ENCODE measurements at places on chromosomes 11 and 22.

DNA sequence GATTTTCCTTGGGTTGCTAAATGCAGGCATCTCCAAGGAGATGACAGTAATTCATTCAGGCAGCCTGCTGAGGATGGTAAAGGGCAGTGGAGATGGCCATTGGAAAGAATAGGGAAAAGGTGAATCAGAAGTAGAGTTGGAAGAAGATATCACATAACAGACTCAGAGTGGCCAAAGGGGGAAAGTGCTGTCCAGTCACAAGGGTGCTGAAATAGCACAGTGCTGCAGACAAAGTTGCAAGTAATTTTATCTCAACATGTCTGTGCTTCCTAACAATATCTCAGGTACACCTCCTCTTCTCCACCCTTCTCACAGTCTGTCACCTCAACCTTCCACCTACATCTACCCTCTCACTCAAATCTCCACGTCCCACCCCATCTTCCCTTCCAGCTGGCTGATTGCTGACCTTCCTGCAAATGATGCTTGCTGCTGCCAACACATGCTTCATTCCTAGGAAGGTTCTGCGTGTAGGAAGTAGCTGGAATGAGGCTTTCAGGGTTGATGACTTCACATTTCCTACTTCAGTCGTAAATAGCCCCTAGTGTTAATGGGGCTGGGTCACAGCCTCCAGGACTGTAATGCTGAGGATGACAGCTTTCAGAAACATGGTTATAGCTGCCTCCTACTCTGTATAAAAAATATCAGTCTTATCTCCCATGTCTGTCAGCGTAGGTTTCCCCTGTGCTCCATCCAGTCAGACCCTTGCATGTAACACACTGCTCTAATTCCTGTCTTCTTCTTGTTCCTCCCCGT, 123.9 kb downstream of the CTNND1 start:
- no peak for DNase-seq
- no peak overlapping the region for H3K4me3 ChIP-seq
- no peak overlapping the region for H3K27ac ChIP-seq
- H3K36me3 ChIP-seq = no peaks in the 10 kb centered on the region
- H3K27me3 ChIP-seq = no peaks in the 10 kb centered on the region

DNA sequence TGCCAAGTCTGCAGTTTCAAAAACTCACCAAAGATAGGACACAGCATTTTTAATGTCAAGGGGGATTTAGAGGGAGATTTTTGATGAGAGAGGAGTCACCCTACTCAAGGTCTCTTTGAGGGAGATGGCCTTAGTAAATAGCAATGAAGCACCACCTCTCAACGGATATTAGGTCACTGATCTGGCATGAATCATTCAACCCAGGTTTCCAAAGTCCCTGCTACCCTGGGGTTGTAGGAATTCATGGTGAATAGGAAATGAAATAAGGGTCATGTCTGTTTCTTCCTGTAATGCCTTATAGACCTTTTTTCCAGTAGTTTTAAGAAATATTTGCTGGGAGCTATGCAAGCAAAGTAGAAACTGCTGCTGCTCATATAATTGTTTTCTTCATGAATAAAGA, 2154.9 kb downstream of the LRRC4C start:
- H3K27me3 ChIP-seq = no peaks in the 10 kb centered on the region
- DNase-seq = no peak
- H3K36me3 ChIP-seq = no peaks in the 10 kb centered on the region
- no peak overlapping the region for H3K4me3 ChIP-seq
- H3K4me1 ChIP-seq = no peaks in the 10 kb centered on the region
- no peak overlapping the region for H3K27ac ChIP-seq

DNA sequence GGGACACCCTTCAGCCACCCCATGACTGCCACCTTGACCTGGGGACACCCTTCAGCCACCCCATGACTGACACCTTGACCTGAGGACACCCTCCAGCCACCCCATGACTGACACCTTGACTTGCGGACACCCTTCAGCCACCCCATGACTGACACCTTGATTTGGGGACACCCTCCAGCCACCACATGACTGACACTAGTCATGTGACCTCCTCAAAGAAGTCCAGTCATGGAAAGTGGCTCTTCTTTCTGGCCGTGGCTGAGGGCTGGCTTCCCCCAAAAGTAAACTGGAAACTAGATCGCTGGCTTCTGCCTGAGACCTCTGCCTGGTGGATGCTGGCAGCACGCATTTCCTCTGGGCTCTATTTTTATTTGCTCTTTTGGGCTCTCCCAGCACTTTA, 28.4 kb downstream of the ARFGAP2 start:
- no peak for DNase-seq
- peaks cover 14% of the 10 kb centered on the region for H3K4me1 ChIP-seq
- H3K36me3 ChIP-seq = no peaks in the 10 kb centered on the region
- no peak overlapping the region for H3K4me3 ChIP-seq
- H3K27ac ChIP-seq = no peak overlapping the region
- H3K27me3 ChIP-seq = no peaks in the 10 kb centered on the region

DNA sequence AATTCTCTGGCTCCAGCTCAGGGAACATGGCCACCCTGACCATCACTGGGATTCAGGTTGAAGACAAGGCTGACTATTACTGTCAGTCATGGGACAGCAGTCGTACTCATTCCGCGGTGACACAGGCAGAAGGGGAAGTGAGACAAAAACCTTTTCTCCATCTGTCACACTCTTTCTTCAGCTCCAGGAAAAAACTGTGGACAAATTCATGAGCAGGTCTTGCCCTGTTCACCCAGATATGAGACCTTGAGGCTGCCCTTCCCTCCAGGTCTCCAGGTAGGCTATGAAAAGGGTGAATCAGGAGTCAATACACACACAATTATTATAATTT, 39.4 kb upstream of the GGTLC2 start:
- no peaks in the 10 kb centered on the region for H3K36me3 ChIP-seq
- no peaks in the 10 kb centered on the region for H3K27me3 ChIP-seq
- no peak overlapping the region for H3K27ac ChIP-seq
- no peak overlapping the region for H3K4me3 ChIP-seq
- DNase-seq = no peak
- no peaks in the 10 kb centered on the region for H3K4me1 ChIP-seq

DNA sequence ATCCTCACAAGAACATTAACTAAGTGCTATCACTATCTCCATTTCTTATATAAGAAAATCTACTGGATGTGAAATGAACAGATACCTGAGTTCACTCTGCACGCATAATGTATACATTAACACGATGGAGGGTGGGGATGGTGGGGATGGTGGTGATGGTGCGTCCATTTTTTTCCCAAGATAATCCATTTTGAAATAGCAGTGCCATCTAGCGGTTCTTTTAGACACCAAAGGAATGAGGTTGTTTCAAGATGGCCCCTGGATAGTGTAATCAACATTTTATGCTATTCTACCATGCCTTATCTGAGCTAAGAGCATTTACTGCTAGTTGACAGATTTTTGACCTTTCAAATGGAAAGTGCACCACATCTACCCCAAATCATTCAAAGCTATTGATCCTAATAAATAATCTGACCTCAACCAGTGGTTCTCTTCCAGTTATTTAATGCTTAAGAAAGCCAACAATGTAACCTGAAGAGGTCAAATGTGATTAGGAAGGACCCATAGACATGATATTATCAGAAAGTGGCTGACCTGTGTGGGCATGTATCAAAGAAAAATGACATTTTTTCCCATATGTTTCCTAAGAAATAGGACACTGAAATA, 714.7 kb upstream of the TENM4 start:
- H3K27me3 ChIP-seq = no peaks in the 10 kb centered on the region
- no peak overlapping the region for H3K27ac ChIP-seq
- no peaks in the 10 kb centered on the region for H3K36me3 ChIP-seq

DNA sequence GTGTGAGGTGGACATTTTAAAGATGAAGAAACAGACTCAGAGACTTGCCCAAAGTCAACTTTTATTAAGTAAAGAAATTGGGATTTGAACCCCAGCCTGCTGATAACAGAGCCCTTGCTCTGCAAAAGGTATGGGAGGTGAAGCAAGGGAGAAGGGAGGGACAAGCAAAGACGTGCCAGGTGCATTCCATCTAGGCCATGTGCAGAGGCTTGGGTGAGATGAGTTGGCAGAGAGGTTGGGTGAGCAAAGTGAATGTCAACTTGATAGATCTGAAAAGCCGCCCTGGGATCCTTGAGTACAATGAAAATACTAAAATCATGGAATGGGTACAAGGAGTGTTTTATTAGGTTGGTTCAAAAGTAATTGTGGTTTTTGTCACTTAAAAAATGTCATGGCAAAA, 341.3 kb downstream of the CADM1 start:
- no peak for DNase-seq
- no peaks in the 10 kb centered on the region for H3K4me1 ChIP-seq
- H3K4me3 ChIP-seq = no peak overlapping the region
- H3K27me3 ChIP-seq = peaks cover 5% of the 10 kb centered on the region
- H3K36me3 ChIP-seq = no peaks in the 10 kb centered on the region
- no peak overlapping the region for H3K27ac ChIP-seq

DNA sequence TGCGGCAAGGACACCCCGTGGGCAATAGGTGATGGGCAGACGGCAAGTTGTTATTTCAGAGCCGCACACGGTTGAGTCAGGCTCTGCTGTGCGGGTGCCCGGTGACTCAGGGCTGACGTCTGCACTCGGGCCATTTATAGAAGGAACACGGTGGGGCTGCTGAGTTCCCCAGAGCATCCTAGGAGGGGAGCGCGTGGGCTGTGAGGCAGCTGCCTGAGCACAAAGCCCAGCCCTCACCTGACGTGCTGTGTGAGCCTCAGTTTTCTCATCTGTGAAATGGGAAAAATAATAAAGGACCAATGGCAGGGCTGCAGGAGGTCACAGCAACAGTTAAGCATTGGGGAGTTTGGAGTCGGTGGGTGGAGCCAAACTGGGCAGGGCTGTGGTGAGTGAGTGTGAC, 11.3 kb upstream of the RHOD start:
- no peaks in the 10 kb centered on the region for H3K27me3 ChIP-seq
- H3K36me3 ChIP-seq = no peaks in the 10 kb centered on the region
- no peak overlapping the region for H3K27ac ChIP-seq
- DNase-seq = no peak
- no peaks in the 10 kb centered on the region for H3K4me1 ChIP-seq

DNA sequence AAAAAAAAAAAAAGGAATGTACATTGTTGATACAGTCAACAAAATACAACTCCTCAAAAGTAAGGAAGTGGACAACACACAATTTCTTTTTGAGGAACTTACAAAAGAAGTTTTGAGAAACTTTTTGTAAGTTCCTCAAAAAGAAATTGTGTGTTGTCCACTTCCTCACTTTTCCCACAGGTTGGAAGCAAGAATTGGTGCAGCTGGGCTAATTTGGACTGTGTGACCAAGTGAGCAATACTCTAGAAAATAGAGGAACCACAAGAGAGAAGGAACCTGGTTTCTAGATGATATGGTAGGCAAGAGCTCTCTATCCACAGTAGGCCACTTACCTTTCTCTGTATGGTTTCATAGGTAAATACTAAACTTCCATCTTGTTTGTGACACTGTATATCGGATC, 1053.8 kb downstream of the LRRC4C start:
- DNase-seq = no peak
- H3K27me3 ChIP-seq = no peaks in the 10 kb centered on the region
- no peak overlapping the region for H3K27ac ChIP-seq
- H3K4me1 ChIP-seq = no peaks in the 10 kb centered on the region
- no peaks in the 10 kb centered on the region for H3K36me3 ChIP-seq

DNA sequence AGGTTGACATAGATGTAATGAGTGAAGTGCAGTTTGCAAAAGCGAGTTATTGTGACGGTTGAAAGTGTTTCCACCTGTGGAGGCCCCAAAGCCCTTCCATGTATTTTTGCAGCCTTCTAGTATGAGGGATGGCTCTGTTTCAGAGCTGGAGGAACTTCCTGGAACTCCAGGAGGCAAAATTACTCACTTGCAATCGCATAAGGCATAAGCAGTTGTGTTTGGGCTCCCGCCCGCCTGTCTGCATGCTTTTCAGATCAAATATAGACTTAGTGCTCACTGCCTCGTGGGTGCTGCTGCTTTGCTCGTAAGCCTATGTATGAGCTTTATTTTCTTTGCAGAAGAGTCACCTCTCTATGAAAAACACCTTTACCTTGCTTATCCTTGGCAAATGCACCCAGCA, 146.8 kb upstream of the LARGE1 start:
- H3K4me1 ChIP-seq = no peaks in the 10 kb centered on the region
- H3K4me3 ChIP-seq = no peak overlapping the region
- no peaks in the 10 kb centered on the region for H3K27me3 ChIP-seq
- no peak overlapping the region for H3K27ac ChIP-seq

- H3K4me1 ChIP-seq = peaks cover 17% of the 10 kb centered on the region
- H3K27me3 ChIP-seq = no peaks in the 10 kb centered on the region
- no peak overlapping the region for H3K27ac ChIP-seq
- no peak overlapping the region for H3K4me3 ChIP-seq
- DNase-seq = no peak
Measured at GRCh38 chr22:45237065-45237990, 3.4 kb downstream of the KIAA0930 start.

DNA sequence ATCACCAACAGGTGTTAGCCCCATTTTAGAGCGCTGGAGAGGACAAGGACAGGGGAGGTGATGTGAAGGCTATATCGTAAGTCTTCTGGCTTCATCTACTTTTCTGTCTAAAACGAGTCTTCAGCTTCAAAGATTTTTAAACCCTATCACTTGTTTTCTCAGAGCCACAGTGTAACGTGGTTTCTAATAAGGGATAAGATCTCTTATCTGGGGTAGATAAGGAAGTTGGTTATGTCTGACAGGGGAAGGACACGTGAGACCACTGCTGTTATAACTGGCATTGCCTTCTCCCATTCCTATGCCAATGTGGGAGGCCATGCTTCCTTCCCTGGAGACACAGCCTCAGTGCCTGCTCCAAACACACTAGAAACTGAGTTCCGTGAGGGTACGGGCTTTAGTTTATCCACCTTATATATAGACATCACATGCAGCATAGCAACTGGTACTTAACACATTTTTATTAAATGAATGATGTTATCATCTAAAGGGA, 39.3 kb downstream of the LARGE2 start:
- no peaks in the 10 kb centered on the region for H3K27me3 ChIP-seq
- DNase-seq = no peak
- peaks cover 45% of the 10 kb centered on the region for H3K36me3 ChIP-seq
- no peak overlapping the region for H3K4me3 ChIP-seq
- H3K27ac ChIP-seq = no peak overlapping the region

DNA sequence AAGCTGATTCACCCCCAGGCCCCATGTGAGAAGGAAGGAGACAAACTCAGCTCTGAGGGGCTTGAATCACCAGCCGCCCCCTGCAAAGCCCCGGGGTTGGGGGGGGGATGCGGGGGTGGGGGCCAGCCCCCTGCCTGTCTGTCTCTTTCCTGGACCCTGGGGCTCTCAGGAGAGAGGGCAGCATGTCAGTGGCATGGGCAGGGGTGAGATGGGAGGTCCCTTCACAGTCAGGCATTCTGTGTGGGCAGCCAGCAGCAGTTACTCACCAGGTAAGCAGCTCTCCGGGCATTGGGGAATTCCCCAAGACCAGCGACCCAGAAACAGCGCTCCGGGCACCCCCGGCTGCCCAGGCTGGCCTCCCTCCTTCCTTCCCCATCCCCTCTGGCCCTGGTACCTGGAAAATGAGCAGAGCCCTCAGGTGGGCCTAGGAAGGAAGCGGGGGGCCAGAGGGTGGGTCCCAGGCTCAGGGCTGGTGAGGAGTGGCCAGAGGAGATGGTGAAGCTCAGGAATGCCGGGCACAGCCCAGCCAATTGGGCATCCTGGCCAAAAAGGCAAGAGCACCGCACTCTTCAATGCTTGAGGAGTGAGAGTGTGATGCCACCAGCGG, 4.2 kb upstream of the LIF start:
- no peak for DNase-seq
- H3K27me3 ChIP-seq = peaks cover 10% of the 10 kb centered on the region
- H3K4me1 ChIP-seq = peaks cover 28% of the 10 kb centered on the region
- no peak overlapping the region for H3K27ac ChIP-seq

GRCh38 chr11:63767565-63768236, 874 bp downstream of the ZFTA start:
- peak overlapping the region; percentile 68 for H3K27ac ChIP-seq
- peak overlapping the region; percentile 82 for H3K4me3 ChIP-seq
- H3K36me3 ChIP-seq = no peaks in the 10 kb centered on the region
